Fibroblast of lung (primary cell): ENCODE measurements at places on chromosomes 4 and X.

GRCh38 chr4:177005674-177006230, 213.0 kb upstream of the VEGFC start:
- DNase-seq, result peak; percentile 93

DNA sequence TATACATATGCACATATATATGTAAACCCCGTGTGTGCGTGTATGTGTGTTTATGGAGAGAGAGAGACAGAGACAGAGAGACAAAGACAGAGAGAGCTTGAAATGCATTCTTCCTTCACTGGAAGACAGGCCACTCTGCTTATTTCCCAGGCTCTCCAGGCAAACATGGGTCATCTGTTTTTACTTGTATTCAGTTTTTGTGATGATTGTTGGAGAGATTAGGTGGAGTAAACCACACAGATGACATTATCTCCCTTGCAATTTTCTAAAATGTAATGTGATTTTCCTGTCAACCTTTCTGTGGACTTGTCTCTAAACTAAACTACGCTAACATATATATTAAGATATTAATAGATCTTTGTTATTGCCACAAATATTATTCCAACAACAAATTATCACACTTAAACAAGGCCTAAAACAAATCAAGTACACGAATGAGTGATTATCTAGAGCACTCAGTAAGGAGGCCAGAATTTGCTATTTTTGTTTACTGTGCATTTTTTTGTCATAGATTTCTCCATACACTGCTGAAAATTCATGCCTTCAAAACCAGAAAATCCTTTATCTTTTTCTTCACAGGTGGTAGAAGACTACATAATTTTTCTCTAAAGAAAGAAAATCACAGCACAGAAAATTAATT, 251.8 kb upstream of the SLIT2 start:
- DNase-seq, result no peak

DNA sequence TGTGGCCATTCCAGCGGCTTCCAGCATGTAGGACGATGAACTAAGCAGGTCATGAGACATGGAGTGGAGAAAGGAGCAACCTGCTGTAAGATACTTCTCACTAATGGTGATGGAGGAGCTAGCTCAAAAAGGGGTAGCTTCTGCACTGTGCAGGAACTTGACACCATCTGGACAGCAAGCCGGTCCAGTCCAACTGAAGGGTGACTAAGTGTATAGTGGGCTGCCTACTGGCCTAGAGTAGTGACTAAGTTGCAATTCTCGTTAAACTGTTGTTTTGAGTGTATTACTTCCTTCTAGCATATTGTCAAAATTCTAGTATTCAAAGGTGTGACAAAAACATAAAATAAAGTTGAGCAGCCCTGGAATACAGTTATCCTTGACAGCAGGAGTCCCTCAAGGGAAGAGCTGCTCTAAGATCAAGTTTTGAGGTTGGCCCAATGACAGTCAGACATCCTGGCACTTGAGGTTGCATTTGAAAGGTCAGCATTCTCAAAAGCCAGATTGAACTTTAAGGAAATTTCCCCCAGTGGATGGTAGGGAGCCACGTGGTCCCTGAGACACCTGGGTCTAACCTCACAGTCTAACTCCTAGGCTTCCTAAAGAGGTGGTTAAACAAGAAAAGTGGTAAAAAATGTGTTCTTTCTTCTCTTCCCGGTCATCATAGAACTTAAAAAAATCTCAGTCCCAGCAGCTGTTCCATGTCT, 8.0 kb downstream of the CETN2 start:
- DNase-seq, result no peak

GRCh38 chr4:17605236-17605635, 9.2 kb upstream of the MED28 start:
- DNase-seq, result peak; percentile 11

GRCh38 chrX:108257556-108257955, 166.0 kb downstream of the ATG4A start:
- DNase-seq, result no peak

DNA sequence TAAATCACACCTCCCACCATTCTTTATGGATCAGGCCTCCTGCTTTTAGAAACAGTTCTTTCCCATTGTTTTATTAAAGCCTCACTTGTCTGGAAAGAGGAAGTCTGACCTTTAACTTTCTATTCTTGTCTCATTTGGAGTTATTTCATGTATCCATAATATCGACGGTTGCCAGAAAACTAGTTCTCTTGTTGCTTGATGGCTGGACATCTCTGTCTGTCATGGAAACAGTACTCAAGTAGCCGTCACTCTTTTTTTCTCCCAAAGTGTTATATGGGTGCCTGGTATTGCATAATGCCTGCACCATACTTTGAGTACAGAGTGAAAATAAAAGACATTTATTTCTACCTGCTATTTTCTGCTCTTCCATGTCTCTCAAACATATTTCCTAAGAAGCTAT, 61.4 kb downstream of the PHEX start:
- DNase-seq, result no peak

- DNase-seq, result no peak
Measured at GRCh38 chr4:72558655-72559054, 10.4 kb downstream of the ADAMTS3 start.

- DNase-seq, result no peak
Measured at GRCh38 chr4:35506161-35506560, 738.2 kb downstream of the ARAP2 start.

DNA sequence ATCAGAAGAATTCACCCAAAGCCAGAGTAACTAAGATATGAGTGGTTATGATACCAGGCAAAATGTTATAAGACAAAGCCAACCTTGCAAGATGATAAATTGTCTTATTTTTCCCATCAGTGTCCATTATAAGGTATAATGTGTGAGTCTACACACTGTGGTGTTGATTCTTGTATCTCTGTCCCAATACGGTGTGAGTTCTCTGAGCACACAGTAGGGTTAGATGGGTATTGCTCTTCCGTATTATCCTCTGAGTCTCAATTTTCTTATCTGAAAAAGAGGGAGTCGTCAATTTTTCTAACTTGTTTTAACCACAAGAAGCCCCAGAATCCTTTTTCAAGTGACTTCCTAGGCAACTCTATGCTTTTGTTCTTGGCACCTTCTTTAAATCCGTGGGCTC, 69.9 kb downstream of the HMGB2 start:
- DNase-seq, result no peak

DNA sequence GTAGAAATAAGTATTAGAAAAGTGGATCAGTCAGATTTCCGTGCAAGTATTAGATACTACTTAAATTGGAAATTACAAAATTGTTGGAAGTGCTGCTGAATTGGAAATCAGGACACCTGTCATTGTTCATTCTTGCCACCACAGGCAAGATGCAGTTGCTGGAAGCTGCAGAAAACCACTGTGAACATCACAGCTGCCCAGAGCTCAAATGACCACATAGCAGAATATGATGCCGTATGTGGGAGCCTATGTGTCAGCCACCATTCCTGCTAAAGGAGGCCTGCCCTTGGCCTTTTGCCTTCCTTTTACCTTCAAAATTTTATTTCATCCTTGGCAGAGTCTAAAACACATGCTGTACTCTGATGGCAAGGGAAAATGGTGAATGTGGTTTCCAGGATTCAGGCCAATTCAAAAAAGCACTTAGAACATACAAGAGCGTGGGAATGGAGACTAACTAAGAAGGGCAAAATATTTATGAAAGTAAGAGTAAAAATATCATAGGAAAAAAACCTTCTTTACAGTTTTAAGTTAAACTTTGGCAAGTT, 1005.5 kb upstream of the GRID2 start:
- no peak for DNase-seq

GRCh38 chr4:16297003-16297402, 70.7 kb upstream of the TAPT1 start:
- DNase-seq, result no peak

DNA sequence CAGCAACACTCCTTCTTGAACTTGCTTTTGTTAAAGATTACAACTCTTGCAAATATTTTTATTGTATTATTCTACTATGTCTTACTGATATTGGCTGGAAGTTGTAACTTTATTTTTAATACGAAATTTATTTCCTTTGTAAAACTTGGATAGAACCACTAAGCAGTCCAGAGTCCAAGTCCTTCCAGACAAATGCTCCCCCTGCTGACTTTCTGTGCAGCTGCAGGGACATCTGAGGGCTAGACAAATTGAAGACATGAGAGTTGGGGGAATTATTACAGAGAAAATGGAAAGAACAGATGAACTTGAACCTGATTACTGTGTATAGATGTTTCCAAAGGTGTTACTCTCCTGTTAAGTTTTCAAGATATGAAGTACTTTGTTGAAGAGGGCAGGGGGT, 238.8 kb downstream of the GRIA3 start:
- DNase-seq, result peak; percentile 44

GRCh38 chr4:18440527-18441202, 419.1 kb upstream of the LCORL start:
- DNase-seq, result no peak

DNA sequence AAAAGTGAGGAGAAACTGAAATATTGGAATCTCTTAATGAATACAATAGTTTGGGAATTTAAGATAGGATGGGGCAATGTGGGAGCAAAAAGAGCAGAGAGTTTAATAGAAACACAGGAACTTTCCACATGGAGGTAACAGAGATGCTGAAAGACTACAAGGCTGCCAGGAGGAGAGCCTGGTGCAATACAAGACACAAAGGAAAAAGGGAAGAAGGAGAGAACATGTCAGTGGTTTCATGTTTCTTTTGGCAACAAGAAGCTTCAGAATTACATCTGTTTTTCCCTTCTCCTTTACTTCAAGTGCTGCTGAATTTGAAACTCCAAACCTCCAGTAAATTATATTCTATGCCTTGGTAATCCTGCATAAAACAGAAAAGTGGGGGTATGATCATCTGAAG, 474.3 kb downstream of the FAT4 start:
- peak; percentile 7 for DNase-seq

- peak; percentile 11 for DNase-seq
Measured at GRCh38 chrX:86133761-86134160, 14.5 kb upstream of the DACH2 start.

DNA sequence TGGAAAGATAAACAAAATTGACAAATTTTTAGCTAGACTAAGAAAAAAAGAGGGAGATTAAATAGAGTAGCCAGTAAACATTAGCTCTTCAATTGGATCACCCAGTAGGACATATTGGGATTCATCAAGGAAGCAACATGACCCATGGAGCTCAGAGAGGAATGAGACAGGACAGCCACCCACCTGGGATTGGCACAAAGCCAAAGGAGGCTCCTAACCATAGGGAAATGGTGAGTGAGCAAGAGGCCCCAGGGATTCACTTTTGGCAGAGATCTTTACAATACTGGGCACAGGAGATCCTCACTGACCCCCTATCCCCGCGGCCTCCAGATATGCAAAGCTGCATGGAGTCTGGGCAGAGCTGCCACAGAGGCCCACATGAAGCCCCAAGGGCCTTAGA, 34.8 kb upstream of the CXCL6 start:
- DNase-seq, result no peak

DNA sequence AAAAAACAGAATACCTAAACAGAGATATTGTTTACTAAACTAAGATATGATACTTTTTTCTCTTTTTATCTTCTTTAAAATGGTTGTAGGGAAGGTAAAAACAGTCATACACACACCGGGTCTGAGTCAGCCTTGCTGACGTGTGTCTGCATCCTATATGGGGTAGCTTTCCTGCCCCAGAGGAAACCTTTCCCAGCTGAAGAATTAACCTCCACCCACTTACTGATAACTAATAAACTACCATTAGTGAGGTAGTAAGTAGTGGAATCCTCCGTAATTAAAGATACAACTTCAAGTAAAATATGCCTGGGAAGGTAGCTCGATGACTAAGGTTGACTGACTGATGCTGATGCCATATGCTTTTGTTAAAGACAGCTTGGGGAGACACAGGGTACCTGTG, 312.2 kb downstream of the DCTD start:
- DNase-seq, result peak; percentile 85

- peak; percentile 57 for DNase-seq
Measured at GRCh38 chr4:478373-478772, 20.6 kb downstream of the ZNF721 start.

DNA sequence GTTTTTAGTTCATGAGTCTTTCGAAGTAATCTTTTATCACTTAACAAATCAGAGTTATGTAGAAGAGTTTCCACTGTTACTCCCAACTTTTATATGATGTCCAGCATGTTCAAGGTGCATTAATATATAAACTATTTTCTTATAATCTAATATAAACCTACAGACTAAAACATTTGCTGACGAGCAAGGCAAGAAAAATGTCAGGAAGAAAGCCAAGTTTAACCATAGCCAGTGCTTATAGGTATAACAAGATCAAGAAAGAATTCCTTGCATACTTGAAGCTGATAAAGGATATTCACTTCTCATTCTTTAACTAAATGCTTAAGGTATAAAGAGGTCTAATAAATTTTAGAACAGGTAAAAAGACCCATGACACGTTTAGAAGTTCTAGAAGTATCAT, 167.7 kb downstream of the NPNT start:
- no peak for DNase-seq

DNA sequence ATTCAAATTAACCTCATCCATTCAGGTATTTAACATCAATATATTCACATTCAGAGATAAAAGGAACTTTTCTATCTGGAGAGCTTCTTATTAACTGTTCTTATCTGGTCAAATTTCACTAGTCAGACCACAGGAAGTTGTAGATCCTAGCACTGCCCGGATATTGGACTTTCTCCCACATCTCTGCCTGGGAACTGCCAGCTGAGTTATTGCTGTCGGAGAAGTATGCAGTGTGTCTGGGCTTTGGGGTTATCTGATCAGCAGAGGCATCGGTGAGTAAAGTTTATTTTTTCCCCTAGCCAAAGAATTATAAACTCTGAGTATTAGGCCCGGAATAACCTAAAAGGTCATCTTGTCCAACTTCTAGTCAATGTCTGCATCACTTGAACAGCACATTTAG, 45.1 kb downstream of the OR13H1 start:
- peak; percentile 75 for DNase-seq

DNA sequence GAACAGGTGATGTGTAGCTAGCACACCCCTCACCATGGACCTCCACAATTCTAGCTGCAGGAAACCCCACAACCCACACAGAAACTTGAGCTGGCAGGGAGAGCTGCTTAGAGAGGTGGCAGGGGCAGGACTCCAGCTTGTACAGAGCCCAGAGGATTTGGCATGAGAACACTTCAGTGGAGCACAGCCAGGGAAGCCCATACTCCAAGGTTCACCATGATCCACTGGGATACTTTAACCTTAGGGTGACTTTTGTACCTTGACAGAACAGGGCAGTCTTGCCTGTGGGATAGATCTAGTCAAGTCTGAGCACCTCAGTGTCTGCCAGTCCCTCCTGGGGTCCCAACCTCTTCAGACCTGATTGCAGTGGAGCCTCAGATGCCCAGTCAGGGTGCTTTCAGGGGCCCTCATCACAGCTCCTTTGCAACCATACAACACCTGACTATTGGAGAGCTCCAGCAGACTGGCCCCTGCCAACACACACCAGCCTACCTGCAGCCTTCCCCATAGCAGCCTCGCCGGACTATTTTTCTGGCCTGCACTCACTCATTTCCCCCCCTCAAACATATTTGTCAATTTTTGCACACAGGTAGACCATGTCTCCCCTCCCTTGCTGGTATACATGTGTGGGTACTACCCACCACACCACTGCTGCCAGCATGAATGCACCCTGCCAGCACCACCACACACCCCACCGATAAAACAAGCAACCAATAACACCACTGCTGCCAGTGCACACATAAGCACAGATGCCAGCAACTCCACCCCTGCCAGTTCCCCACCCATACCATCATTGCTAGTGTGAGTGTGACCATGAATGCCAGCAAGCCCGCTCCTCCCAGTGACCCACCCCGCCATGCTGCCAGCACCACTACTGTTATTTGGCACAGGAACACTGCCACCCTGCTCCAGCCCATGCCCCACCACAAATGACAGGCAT, 56.0 kb upstream of the CDX4 start:
- no peak for DNase-seq
